ENCODE measurements at places on chromosomes 5 and 9.

DNA sequence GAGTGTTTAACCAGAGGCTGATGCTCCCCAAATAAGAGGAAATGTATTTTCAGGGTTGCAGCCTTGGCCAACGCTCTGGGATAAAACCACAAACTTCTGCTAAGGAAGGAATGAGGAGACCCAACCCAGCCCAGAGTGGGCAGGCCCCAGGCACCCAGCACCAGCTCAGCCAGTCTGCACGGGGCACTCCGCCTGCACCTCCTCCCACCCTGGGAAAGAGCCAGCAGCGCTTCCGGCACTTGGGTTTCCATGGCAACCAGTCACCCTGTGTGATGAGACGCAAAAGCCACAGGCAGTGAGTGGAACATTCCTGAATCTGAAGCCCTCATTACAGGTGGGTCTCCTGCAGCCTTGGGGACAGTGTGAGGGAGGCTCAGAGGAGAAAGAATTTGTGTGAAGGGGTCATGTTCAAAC is 85.2 kb upstream of the ZBTB43 start:
- peak; percentile 69 for DNase-seq

DNA sequence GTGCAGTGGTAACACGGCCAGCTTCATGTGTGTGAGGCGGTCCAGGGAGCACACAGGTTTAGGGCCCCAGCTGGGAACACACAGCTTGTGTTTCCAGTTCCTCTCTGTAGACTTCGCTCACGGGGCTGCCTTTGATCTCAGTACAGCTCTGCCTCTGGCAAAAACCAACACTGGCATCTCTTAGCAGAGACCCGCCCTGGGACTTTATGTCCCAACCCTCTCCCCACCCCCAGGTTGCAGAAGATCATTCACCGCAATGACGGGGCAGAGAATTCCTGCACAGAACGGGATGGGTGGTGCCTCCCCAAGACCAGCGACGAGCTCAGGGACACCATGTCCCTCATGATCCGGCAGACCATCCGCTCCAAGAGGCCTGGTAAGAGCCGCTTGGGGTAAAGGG is 5.2 kb upstream of the CEL start:
- no peak for DNase-seq

- DNase-seq: no peak
Measured at GRCh38 chr5:124007675-124008398, 495.9 kb downstream of the CSNK1G3 start.

DNA sequence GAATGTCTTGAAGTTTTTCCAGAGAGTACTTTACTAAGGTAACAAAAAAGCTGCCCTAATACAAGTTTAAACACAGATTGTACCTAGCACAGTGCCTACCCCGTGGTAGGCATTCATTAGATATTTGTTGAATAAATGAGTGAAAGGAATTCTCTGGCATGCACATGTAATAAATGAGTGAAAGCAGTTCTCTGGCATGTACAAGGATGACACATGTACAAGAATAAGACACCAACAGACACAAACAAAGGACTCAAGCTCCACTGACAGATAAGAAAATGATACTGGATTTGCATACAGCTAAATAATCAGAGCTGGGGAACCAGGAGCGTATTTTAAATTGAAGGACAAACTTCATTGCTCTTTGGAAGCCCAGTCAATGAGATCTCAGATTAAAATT is 535.8 kb downstream of the EFNA5 start:
- DNase-seq: no peak

GRCh38 chr5:163033656-163034055 is 403.7 kb upstream of the CCNG1 start:
- DNase-seq: no peak

- DNase-seq: no peak
Measured at GRCh38 chr5:91472631-91473030, 89.5 kb upstream of the ARRDC3 start.

GRCh38 chr5:57179262-57180200 is 5.7 kb downstream of the GPBP1 start:
- DNase-seq: no peak

- no peak for DNase-seq
Measured at GRCh38 chr9:80163889-80164288, 592.1 kb downstream of the TLE4 start.

- DNase-seq: no peak
Measured at GRCh38 chr5:56900395-56900794, 9.0 kb upstream of the SETD9 start.

DNA sequence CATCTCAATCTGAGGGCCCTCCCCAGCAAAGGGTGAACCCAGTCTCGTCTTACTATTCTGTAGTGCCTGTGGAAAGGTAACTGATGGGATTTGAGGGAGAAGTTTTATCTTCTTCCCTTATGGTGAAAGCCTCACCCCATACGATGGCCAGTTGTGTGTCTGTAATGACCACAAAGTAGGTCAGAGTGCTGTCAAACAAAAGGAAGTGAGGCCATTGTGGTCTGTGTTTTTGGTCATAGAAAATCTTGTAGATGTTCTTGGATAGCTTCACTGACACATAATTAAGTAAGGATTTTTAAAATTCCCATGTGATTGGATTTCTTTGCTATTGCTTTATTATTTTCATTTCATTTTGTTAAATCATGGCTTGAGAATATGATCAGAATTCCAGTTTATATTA is 505.1 kb upstream of the KLF4 start:
- no peak for DNase-seq

DNA sequence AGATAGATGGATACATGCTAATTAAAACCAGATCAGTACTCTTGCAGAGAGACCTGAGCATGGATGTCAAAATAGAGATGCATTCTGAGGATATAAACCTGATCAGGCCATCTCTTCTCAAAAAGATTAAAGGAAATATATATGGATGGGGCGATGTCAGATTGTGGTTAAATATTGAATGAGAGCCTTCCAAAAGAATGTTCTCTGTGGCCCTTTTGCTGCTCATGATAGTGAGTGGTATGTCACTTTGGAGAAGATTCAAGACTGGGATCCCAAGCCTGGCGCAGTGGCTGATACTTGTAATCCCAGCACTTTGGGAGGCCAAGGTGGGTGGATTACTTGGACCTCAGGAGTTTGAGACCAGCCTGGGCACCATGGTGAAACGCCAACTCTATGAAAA is 20.5 kb downstream of the ZNF131 start:
- no peak for DNase-seq

- DNase-seq: no peak
Measured at GRCh38 chr9:69411931-69412740, 87.1 kb downstream of the ENTREP1 start.

DNA sequence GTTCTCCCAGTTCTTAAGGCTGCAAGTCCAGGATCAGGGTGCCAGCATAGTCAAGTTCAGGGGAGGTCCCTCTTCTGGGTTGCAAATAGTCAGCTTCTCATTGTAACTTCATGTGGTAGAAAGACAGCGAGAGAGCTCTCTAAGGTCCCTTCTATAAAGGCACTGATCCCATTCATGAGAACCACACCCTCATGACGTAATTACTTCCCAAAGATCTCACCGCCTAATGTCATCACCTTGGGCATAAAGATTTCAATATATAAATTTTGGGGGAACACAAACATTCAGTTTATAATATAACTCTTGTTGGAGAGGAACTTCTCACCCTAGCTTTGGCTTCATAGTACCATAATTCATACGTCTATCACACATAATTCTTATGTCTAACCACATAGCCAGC is 203.9 kb upstream of the VLDLR start:
- no peak for DNase-seq

- no peak for DNase-seq
Measured at GRCh38 chr9:105067895-105068580, 140.1 kb upstream of the ABCA1 start.

- DNase-seq: no peak
Measured at GRCh38 chr9:134521817-134522501, 119.6 kb upstream of the COL5A1 start.

DNA sequence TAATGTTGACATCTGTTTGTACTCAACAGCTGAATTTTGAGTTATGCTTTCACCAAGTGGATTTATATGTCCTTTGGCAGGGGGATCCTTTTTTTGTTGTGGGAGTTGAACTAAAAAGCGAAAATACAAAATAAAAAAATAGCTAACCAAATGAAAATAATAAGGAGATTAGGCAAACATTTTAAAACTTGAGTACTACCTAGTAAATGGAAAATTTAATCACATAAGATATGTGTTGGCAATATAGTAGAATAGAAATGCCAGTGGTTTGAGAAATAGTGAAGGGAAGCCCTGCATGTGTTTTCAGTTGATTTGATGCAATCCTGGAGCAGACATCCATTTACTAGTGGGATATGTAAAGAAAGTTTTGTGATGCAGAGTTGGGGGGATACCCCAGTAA is 98.0 kb downstream of the RASGRF2 start:
- no peak for DNase-seq

- DNase-seq: no peak
Measured at GRCh38 chr5:175253597-175253996, 190.4 kb downstream of the DRD1 start.

DNA sequence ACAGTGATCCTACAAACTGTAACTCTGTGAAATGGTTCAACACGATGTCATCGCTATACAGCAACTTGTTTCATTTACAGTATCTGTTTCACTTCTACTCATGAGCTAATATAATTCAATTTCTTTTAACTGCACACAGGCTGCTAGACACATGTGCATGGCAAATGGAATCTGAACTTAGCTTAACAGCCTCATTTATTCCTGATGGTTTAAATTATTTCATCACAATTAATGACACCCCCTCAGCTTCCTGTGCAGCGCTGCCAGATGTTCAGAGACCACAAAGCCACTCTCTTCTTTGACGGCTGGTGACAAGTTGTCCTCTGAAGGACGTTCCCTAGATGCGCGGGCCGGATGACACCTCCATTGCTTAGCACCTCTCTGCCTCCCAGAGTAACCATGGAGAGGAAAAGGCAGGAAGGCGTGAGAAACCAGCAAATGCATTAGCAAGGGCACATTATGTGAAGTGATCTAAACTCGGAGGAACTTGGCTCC is 191.1 kb downstream of the BNC2 start:
- no peak for DNase-seq

Measured in NCI-H524 treated with DMSO at 0.1 percent for 48 hours (cell line).